ENCODE measurements at places on chromosomes 2 and 18.

GRCh38 chr2:137194111-137194510, 428.8 kb downstream of the THSD7B start:
- DNase-seq: no peak

DNA sequence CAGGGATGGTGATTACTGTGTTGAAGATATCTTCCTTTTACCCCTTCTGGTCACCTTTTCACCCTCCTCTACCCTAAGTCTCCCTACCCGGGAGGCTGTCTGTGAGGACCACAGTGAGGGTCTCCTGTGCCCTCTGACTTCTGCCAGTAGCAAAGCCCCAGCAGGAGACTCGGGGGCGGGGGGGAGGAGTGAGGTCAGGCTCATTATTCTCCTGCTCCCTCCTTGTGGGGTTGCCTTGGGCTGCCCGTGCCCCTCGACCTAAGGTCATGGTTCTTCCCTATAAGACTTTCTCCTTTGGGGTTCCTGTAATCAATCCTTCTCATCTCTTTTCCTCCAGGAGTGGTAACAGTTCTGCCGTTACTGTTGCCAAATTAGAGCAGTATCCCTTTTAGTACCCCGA, 65.5 kb downstream of the GREB1L start:
- no peak for DNase-seq

GRCh38 chr2:158723921-158724802, 71.0 kb upstream of the DAPL1 start:
- peak; percentile 54 for DNase-seq

GRCh38 chr2:201918616-201919307, 112.4 kb downstream of the CDK15 start:
- DNase-seq: no peak

DNA sequence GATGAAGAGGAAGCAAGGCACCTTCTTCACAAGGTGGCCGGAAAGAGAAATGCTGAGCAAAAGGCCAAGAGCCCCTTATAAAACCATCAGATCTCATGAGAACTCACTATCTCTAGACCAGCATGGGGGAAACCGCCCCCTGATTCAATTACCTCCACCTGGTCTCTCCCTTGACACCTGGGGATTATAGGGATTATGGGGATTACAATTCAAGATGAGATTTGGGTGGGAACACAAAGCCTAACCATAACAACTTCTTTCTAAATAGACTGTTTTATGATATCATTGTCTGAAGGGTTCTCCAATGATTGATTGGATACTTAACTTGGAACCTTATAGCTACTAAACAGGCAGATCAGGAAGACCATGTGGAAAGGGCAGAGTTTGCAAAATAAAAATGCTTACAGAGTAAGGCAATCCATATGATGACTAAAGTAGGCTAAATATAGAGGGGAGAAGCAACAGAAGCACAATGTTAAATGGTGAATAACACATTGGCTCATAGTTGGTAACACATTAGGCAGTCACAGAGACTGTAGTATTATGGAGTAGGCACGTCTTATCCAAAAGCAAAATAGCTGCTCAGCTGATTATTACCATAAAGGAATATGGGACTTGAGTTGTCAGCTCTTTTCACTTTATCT, 179.0 kb downstream of the BARD1 start:
- DNase-seq: no peak

GRCh38 chr2:234571620-234572407, 74.9 kb upstream of the ARL4C start:
- DNase-seq: no peak

DNA sequence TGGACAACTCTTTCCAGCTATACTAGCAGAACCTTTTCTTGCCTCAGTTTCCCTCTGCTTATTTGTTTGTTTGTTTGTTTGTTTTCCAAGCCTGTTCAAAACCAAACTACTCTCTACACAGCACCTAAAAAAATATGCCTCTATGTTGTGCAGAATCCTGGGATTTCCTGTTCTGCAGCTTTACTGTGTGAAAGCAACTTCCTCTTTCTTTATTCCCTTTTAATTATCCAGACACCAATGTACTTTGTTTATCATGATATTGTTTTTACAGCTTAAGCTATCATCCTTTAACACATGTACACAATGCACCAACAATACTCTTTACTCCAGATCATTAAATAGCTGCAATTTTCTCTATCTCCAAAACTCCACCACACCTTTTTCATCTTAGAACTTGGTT, 259.5 kb downstream of the EPHA4 start:
- no peak for DNase-seq

- no peak for DNase-seq
These were observed 6.3 kb downstream of the PJVK start for GRCh38 chr2:178457390-178457886.

DNA sequence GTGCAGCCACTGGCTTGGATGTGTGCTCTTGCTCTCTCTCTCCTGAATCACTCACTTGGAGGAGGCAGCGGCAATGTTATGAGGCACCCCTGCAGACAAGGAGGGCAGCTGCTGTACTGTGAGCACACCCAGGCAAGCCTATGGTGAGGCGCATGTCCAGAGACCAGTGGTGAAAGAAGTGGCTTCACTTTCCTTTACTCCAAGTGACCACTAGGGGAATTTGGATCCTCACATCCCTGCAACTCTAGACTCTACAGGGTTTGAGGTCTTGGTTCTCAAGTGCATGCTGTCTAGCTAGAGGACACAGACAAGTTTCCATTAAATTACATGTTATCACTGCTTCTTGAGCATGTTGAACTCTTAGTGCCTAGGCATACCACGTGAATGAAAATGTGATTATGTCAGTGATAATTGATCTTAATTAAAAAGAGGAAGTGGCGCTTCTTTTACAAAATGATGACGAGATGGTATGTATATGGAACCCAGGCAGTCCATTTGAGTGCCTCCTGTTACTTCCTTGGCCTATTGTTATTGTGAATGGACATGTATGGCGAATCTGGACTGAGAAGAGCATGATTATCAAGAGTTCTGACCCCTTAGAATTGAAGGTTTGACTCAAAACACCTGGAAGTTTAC, 181.0 kb upstream of the CDH2 start:
- DNase-seq: no peak

DNA sequence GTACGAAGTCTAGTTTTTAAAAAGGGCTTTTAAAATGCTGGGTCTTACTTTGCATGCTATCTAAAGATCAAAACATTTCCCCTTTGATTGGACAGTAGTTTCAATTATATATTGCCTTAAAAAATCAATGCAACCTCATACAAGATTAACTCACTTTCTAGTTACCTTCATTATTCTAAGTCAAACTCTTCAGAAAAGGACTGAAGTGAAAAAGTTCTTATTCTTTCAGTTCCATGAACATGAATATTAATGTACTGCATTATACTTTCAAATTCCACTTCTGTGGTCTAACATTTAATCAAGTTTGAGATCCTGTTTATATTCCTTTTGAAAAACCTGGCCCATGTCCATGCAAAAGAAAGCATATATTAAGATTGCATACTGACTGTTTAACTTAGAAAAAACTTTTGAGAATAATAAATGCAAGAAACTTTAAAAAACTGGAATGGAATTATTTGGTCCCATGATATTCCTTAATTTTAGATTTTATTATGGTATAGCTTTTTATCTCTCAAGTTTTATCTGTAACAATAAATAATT, 11.2 kb upstream of the ENOSF1 start:
- no peak for DNase-seq

DNA sequence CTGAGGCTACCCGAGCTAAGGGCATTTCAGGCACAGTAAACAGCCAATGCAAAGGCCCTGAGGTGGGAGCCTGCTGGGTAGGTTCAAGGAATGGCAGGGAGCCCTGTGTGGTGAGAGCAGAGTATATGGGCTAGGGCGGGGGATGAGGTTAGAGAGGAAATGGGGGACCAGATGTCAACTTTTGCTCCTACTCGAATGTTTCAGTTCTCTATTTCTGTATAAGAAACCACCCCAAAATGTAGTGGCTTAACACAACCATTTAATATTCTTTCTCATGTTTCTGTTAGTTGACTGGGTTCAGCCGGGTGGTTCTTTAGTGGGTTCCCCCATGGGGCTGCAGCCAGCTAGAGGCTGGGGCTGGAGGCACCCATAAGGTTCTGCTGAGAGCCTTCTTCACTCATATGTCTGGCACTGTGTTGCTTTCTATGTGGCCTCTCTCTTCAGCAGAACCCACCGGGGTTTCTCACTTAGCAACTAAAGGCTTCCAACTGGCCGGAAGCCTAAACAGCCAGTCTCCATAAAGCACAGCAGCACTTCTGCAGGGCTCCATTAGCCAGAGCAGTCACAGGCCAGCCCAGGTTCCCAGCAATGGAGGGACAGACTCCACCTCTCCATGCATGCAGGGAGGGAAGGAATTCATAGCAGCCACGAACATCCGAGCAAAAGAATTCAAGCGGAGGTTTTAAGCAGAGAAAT, 5.6 kb upstream of the ATOH8 start:
- DNase-seq: no peak

DNA sequence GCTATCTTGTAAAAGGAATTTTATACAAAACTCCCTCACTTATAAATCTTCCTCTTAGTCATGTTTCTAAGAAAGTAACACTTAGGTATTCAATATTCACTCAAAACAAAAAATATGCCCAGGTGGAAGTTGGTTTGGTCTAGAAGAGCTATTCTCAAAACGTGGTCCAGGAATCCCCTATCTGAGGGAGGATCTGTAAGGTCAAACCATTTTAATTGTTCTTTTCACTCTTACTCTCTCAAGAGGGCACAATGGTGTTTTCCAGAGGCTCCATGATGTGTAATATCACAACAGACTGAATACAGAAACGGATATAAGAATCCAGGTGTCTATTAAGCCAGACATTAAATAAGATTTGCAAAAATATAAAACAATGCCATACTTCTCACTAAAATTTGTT, 9.9 kb downstream of the MOB1A start:
- no peak for DNase-seq
